Midbrain (tissue), 1 donor: ENCODE measurements at places on chromosomes 3 and 15.

GRCh38 chr3:171895900-171896299 is 52.8 kb downstream of the TMEM212 start:
- DNase-seq = no peak

DNA sequence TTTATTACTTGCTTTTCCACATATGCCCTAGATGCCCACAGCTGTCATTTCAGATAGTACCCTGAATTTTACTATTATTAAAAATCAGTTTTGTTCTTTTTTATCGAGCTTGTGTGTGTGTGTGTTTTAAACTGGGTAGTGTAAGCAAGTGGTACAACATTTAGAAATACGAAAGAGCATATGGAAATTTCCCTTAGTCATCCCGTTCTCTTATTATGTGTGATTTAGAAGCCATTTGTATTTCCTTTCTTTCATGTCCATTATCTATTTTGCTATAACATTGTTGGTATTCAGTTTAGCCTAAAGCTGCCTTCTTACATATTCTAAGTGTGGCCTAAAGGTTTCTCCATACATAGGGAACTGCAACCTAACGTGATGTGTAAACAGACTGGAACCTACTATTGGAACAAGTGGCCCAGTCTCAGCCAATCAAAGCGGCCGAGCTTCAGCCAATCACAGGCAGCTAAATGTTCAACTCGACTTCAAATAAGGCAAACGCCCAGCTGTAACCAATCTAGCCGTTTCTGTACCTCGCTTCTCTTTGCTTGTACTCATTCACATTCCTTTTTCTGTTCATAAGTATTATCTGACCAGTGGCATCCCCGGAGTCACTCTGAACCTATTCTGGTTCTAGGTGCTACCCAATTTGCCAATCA is 14.7 kb upstream of the SYN2 start:
- DNase-seq = no peak

- no peak for DNase-seq
Measured at GRCh38 chr3:157713101-157713500, 209.9 kb upstream of the VEPH1 start.

- no peak for DNase-seq
Measured at GRCh38 chr3:119819806-119820205, 37.9 kb downstream of the NR1I2 start.

DNA sequence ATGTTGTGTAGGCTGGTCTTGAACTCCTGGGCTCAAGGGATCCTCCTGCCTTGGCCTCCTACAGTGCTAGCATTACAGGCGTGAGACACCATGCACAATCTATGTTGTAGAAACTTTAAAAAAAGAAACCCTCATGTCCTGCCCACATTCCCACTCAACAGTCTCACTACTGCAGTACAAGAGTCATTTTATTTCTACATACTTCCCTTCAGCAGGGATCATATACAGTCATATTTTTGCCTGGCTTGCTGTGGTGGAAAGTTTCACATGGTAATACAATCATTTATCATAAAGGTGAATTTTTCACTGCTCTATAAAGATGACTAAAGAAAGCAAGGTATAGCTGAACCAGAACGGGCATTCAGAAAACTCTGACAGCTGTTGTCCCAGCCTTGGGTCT is 53.8 kb upstream of the PIK3CB start:
- DNase-seq = no peak

- no peak for DNase-seq
Measured at GRCh38 chr3:72276806-72277205, 491.9 kb upstream of the PROK2 start.

DNA sequence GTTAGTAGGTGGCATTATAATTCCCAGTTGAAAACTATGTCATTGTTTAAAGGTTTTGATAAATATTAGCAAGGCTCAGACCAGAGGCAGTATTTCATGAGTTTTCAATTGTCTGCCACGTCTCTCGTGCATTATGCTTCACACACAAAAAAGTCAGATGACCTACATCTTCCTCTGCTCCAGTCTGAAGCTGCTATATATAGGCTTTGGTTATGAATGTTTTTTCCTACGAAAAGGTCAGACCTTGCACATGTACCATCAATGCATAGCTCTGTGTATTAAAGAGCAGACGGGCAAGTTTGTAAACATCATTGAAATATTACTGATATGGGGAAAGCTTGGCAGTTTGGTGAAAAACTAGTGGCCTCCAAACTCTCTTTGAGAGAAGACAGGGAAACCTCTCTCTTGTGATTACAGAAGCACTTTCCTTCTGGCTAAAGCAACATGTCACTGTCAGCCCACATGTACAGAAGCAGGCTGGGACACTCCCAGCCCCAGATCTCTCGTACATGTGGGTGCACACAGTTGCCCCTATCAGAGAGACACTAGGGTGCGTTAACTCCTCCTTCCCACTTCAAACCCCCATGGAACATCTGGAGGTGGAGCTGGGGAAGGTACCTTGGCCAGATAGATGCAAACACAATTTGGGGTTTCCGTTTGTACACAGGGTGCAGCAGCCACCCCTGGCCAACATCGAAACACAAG is 184.0 kb upstream of the BCL6 start:
- no peak for DNase-seq

DNA sequence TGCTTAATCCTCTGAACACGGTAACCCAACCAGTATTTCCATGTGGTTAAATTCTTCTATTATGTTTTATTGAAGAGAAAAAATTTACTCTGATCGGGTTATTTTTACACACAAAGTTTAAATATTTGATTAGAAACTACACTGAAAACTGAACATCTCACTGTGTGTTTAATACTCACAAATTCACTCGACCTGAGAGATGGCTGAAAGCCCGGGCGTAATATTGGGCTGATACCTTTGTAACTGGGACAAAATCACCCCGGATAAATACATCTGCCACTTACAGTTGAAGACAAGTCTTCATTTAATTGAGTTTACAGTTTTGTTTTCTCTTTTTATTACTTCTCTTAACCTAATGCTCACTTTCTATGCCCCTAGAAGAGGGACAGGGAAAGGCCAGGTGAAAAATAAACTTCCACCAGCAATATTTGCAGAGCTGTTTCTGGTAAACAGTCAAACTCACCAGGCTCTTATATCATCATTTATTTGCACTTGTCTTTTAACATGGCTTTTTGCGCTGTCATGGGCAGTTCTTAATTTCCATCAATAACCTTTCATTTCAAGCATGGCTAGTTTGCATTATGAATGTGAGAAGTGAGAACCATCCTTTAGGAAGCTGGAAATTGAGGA is 145.6 kb upstream of the TMCO5A start:
- DNase-seq = no peak

GRCh38 chr3:113485161-113485609 is 29.8 kb downstream of the SPICE1 start:
- DNase-seq = no peak

- DNase-seq = no peak
Measured at GRCh38 chr3:28994161-28994905, 286.5 kb upstream of the RBMS3 start.

- no peak for DNase-seq
Measured at GRCh38 chr15:90414408-90415028, 26.5 kb downstream of the IQGAP1 start.

GRCh38 chr3:188497021-188497420 is 343.1 kb downstream of the LPP start:
- no peak for DNase-seq

DNA sequence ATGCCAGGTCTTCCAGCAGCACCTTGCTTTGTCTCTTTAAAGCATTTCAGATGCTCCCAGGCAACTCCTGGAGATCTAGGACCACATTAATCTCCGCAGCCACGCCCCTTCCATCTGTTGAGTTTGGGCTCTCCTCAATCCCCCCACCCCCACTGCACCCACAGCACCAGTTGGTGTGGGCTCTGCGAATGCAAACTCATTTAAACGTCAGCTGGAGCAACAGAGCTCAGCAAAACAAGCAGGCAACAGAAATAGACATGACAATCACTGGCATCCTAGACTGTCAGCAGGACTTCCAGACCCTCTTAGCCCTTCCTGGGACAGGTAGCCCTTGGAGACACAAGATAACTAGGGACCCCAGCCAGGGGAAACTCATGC is 106.9 kb downstream of the LSM3 start:
- no peak for DNase-seq

DNA sequence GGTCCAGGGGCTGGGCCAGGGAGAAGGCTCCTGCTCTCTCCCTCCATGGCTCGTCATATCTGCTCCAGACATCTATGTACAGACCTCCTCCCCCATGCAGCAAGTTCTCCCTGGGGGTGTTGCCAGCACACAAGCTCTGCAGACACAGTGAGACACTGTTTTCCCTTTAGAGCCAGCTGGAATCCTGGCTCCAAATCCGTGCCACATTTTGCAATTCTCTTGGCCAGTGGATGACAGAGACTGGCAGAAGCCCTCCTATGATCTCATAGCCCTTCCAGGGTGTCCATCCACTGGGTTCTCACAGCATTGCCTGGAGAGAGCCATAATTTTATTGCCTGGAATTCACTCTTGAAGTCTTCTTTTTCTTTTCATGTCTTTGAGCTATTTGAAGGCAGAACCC is 203.9 kb downstream of the TLE3 start:
- DNase-seq = peak; percentile 92

DNA sequence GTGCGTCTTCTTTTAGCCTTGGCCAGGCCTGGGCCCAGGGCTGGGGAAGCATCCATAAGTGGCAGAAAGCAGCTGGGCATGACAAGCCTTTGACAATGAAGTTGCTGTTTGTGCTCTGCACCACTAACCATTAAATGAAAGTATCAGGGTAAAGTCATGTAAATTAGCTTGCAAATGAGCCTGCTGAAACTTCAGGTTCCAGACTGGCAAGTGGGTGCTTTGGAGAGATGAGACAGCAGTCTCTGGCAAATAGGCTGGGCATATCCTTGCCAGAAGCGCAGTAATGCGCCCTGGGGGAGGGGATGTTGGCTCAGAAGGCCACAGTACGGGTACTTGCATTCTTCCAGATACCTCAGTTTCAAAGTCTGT is 40.7 kb downstream of the RAB6B start:
- peak; percentile 72 for DNase-seq

GRCh38 chr3:121649645-121650044 is 11.1 kb downstream of the HCLS1 start:
- DNase-seq = no peak

GRCh38 chr3:11457135-11457534 is 184.9 kb downstream of the ATG7 start:
- no peak for DNase-seq

DNA sequence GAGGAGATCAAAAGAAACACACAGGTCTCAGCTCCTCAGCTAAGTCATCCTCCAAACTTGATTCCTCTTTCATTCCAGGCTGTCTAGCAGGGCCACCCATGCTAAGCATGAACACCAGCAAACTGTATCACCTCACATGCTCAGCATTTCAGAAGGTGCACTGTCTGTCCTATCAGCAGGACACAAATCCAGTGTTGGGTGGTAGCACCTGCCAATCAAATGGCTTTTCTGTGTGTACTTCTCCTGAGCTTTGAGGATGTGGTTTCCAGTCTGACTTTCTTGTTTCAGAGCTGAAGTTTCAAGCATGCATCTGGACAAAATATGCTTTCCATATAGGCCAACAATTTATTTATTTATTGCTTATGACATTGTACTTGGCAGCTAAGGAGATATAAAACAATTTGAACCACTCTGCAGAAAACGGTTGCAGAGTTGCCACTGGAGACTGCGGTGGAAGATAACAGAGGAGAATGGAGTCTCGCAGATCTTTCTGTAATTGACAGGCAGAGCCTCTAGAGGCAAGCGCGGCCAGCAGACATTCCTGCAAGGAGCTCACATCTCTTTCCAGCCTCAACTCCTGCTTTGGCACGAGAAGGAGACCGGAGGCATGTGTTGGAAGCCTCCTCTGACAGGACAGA is 167.1 kb upstream of the WNT5A start:
- no peak for DNase-seq

DNA sequence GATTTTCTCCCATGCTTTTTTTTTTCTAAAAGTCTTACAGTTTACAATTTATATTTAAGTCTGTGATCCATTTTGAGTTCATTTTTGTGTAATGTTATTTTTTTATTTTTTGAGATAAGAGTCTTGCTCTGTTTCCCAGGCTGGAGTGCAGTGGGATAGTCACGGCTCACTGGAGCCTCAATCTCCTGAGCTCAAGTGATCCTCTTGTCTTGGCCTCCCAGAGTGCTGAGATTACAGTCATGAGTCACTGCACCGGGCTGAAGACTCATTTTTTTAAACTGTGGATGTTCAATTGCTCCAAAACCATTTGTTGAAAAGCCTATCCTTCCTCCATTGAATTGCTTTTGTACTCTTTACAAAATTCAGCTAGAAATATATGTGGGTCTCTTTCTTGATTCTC is 19.5 kb downstream of the LNP1 start:
- DNase-seq = no peak

DNA sequence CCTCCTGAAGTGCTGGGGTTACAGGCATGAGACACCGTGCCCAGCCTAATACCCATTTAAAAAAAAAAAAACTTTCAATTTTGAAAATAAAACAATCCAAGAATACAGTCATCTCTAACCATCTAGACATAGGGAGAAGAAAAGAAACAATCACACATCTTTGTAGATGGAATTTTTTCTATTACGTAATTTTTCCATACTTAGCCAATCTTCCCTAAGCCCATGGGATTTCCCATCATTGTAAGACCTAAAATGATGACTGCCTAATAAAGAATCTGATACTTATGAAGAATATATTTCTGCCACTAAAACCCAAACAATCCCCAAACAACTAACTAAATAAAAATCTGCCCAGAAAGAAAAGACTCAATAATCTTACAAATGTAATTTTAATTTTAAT is 88.7 kb downstream of the CBLB start:
- no peak for DNase-seq

- no peak for DNase-seq
Measured at GRCh38 chr15:81786776-81787175, 259.0 kb downstream of the MEX3B start.

DNA sequence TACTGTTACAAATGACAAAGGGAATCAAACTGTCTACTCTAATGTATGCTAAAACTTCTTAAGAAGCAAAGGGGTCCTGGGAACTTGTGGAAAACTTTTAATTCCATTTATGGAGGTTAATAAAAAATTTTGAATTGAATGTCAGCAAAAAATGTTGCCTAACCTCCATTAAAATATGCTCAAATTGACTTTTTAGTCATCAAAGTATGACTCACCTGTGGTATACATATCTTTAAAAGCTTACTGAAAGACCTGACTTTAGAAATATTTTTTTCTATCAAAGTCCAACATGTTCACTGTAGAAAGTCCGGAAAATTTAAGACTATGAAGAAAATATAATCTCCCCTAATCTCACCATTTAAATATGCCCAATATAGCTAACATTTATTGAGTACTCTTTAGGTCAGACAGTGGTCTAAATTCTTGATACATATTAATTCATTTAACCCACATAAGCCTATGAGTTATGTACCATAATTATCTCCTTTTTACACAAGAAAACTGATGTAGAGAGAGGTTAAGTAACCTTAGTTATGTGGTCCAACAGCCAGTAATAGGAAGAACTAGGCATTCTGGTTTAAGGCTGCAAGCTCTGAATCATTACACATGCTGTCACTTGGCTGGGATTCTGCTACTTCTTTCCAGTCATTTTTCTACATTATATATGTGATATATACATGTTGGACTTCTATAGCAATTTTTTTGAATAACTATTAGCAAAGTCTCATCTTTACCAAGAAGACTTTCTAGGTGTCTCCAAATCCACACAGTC is 83.6 kb downstream of the PDZRN3 start:
- DNase-seq = no peak

GRCh38 chr3:106683953-106684620 is 693.2 kb upstream of the CCDC54 start:
- no peak for DNase-seq

- no peak for DNase-seq
Measured at GRCh38 chr15:26191193-26191592, 328.1 kb upstream of the ATP10A start.

- no peak for DNase-seq
Measured at GRCh38 chr15:29687939-29688505, 134.2 kb downstream of the TJP1 start.

GRCh38 chr3:196051282-196052076 is 30.4 kb downstream of the TFRC start:
- DNase-seq = no peak
